Stimulated activated CD4-positive, alpha-beta T cell treated with anti-CD3 and anti-CD28 coated beads, Interleukin-1b, Interleukin-23, amount 100 ng/mL, for 1 hour (primary cell): ENCODE measurements at places on chromosomes 4 and X.

DNA sequence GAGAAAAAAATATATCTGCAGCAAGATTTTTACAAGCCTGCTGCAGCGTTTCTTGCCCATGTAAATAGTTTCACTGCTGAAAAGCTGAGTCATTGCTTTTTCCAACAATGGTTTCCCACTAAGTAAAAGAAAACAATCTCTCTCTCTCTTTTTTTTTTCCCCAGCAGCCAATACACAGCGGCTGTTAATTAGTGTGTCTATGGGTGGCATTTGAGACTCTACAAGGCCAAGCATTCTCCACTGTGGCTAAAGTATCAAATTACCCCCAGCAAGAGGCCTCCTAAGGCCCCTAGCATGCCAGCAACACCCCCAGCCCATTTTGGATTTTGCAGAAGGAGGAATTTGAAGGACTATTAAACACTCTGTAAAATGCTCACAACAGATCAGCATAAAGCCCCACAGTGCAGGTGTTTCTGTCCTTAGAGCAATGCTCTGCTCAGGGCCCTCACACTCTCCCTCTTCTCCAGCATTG lies 837.4 kb downstream of the TRIML1 start:
- DNase-seq = no peak

DNA sequence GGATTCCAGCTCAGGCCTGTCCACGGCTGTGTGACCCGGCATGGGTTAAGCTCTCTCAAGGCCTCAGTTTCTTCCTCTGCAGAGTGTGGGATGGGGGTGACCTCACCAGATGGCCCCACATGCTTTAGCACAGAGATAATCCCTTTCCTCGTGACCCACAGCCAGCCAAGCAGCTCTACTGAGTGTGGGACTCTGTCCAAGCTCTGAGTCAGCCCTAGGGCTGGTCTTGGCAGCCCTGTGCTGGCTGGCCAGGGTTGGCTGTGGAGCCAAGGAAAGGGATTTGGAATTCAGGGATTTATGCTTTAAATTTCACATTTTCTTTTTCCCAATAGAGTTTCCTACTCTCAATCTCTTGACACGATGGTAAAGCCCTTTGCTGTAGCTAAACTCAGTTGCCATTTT lies 19.7 kb upstream of the SPON2 start:
- no peak for DNase-seq

- DNase-seq = no peak
Measured at GRCh38 chrX:9980401-9980800, 13.2 kb downstream of the CLDN34 start.

GRCh38 chr4:70583952-70584834 lies 7.9 kb upstream of the AMBN start:
- DNase-seq = no peak

DNA sequence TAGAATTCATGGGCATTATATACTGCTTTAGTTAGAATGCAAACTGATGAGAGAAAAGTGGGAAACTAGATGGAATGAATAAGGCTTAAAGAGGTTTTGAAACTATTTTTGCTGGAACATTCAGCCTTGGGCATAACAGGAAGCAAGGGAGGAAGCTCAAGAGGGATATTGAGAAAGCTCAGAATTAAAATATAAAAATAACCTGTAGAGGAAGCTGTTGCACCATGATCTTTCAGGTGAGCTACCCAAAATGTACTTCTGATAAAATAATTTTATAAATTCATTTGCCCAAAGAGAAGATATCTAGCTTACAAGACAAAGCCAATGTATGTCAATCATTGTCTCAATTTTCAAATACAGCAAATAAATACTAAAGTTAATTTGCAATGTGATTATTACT lies 11.3 kb downstream of the GC start:
- no peak for DNase-seq
